Tongue (tissue), 3 donors: ENCODE measurements at places on chromosomes 6 and 20. TPM values are rescaled to one million over a fixed set of nuclear protein-coding genes. Genes with fewer than 3 reads are reported as not detected.

- no peak for DNase-seq
Observed at GRCh38 chr6:142945446-142946180, 637 bp upstream of the HIVEP2 start.

GRCh38 chr20:44296011-44296410 lies 15.0 kb downstream of the FITM2 start:
- no peak for DNase-seq

DNA sequence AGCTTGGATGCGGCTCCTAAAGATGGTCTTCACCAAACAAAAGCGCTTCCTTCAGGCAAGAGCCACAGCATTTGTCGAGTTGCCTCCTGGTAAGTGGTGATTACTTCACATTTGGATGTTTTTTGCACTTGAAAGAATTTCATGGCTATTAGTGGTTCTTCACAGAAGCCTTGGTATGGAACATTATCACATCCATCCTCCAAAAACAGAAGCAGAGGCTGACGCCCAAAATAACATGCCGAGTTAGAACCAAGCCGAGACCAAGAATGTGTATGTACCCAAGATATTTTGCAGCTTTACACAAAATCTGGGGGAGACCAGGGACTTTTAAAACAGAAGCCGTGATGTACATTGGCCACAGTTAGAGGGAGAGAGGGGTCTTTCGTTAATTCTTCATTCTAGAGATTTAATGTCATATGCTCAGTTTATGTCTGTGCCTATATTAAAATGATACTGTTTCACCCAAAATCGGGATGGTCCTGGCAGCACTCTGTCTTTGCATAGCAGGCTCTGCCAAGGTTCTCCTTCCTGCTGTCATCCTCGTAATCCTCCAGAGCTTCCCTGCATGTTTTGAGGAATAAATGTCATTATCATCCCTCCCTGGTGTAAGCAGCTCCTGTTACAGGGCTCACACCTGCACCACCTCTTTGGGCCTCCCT lies 109.3 kb downstream of the TMEM242 start:
- DNase-seq: no peak

- DNase-seq: no peak
Observed at GRCh38 chr20:44231713-44232468, 15.2 kb upstream of the GDAP1L1 start.

Gene TAPBP
- total RNA-seq: 48.3 TPM
